ENCODE measurements at places on chromosomes 16 and 17. TPM values are rescaled to one million over a fixed set of nuclear protein-coding genes. Genes with fewer than 3 reads are reported as not detected.

- H3K4me3 ChIP-seq, result peak overlapping the region; percentile 61
- DNase-seq, result peak; percentile 62
- H3K27ac ChIP-seq, result peak overlapping the region; percentile 85
- no peaks in the 10 kb centered on the region for H3K27me3 ChIP-seq
- H3K36me3 ChIP-seq, result peaks cover 11% of the 10 kb centered on the region
- H3K4me1 ChIP-seq, result peaks cover 20% of the 10 kb centered on the region
Measured at GRCh38 chr16:9090101-9090959, 1.1 kb upstream of the HAPSTR1 start.

- H3K4me3 ChIP-seq, result peak overlapping the region; percentile 34
- H3K27me3 ChIP-seq, result no peaks in the 10 kb centered on the region
- peak overlapping the region; percentile 22 for H3K27ac ChIP-seq
- peaks cover 35% of the 10 kb centered on the region for H3K4me1 ChIP-seq
Measured at GRCh38 chr17:7851438-7852261, 3.2 kb upstream of the TMEM88 start.

GRCh38 chr17:55238931-55239297, 25.8 kb upstream of the HLF start:
- H3K4me1 ChIP-seq, result peaks cover 12% of the 10 kb centered on the region
- H3K36me3 ChIP-seq, result no peaks in the 10 kb centered on the region
- peak overlapping the region; percentile 47 for H3K4me3 ChIP-seq
- DNase-seq, result peak; percentile 36
- no peak overlapping the region for H3K27ac ChIP-seq
- peaks cover 2% of the 10 kb centered on the region for H3K27me3 ChIP-seq

DNA sequence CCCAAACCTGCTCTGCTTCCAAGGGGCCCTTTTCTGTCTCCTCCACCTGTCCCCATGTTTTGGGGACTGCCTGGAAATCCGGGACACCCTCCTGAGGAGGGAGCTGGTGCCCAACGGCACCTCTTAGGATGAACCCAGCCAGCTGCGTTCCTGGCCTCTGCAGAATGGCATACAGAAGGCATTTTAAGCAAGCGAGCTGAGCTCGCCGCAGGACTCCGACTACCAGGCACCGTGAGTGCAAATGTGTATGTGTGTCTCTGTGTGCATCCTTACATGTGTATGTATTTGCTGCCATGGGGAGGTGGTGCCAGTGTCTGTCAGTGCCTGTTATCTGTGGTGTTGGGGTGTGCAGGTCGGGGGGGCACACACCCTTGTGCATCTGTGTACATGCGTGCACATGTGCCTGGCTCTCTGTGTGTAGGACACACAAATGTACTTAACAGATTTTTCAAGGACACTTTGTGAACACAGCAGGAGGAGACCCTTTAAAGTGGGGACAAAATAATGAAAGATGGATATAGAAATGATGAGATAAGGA, 39.3 kb downstream of the ABAT start:
- H3K27ac ChIP-seq, result no peak overlapping the region
- no peak overlapping the region for H3K4me3 ChIP-seq
- no peaks in the 10 kb centered on the region for H3K36me3 ChIP-seq

GRCh38 chr16:85623250-85623649, 10.1 kb downstream of the GSE1 start:
- H3K27me3 ChIP-seq, result no peaks in the 10 kb centered on the region
- DNase-seq, result no peak
- no peaks in the 10 kb centered on the region for H3K36me3 ChIP-seq
- H3K4me3 ChIP-seq, result no peak overlapping the region

GRCh38 chr17:15341385-15341849, at the start of gene TEKT3:
Gene TEKT3, minus strand, starts transcription at chr17:15341597. Its CDS starts 10,012 bp downstream, at chr17:15331585.
- peaks cover 17% of the 10 kb centered on the region for H3K27me3 ChIP-seq
- no peak for DNase-seq
- no peak within 1 kb of the TSS for H3K27ac ChIP-seq
- peaks cover 7% of the 10 kb centered on the region for H3K4me1 ChIP-seq

DNA sequence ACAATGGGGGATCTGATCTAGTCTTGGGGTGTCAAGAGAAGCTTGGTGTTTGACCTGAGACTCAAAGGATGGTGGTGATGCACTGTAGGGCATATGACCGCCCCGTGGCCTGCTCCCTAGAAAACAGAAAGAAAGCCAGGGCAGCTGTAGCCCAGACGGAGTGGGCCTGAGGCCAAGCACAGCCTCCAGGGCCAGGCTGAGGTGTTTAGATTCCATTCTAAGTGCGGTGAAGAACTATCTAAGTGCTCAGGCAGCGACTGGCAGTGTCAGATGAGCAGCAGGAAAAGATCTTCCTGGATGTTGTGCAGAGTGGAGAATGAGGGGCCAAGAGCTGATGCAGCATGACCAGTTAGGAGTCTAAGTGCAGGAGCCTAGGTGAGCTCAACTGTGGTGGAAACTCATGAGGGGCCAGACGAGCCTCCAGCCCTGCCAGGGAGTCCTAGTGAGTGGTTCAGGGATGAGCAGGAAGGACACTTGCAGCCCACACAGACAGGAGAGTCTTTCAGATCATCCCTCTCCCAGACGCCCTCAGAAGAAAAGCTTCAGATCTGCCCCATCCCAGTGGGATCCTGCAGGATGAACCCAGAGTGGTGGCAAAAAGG, 314.2 kb upstream of the CCL2 start:
- DNase-seq, result no peak
- no peaks in the 10 kb centered on the region for H3K27me3 ChIP-seq
- H3K4me1 ChIP-seq, result no peaks in the 10 kb centered on the region
- H3K27ac ChIP-seq, result no peak overlapping the region

DNA sequence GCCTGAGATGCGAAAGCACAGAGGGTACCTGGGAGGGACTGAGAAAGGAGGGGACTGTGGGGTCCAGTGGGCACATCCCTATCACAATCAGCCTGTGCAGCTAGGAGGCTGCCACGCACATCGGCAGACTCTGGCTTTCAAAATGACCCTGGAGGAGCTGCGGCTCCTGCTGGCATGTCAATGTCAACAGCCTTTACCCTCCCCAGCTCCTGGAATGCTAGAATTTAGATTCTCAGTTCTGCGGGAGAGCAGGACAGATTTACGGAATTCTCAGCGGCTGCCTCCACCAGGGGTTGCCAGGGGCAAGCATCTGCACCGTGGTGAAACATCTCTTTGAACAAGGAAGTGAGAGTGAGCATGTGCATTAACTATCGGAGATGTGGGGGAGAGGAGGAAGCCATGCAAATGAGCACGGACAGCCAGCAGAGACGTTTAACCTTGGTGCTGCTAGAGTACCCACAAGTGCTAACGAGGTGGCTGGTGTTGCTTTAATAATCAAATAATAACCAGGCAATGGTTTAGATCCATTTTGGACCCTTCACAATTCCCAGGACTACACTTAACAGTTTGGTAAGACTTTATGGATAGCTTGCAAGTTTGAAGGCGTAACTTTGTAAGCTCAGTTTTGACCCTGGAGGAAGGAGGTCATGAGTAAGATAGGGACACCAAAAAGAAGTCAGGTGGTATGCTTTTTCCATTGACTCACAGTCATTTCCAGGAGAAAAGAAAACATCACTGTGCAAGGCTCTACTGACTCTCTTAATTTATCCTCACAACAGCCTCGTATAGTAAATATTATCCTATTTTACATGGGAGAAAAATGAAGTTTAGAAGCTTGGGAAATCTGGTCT, 54.1 kb downstream of the XYLT1 start:
- DNase-seq, result peak; percentile 23
- peak overlapping the region; percentile 51 for H3K27ac ChIP-seq
- H3K27me3 ChIP-seq, result no peaks in the 10 kb centered on the region
- H3K4me1 ChIP-seq, result peaks cover 50% of the 10 kb centered on the region
- H3K4me3 ChIP-seq, result peak overlapping the region; percentile 11
- no peaks in the 10 kb centered on the region for H3K36me3 ChIP-seq

- no peaks in the 10 kb centered on the region for H3K4me1 ChIP-seq
- no peaks in the 10 kb centered on the region for H3K36me3 ChIP-seq
- DNase-seq, result no peak
Measured at GRCh38 chr16:54655121-54655590, 275.5 kb upstream of the IRX5 start.

DNA sequence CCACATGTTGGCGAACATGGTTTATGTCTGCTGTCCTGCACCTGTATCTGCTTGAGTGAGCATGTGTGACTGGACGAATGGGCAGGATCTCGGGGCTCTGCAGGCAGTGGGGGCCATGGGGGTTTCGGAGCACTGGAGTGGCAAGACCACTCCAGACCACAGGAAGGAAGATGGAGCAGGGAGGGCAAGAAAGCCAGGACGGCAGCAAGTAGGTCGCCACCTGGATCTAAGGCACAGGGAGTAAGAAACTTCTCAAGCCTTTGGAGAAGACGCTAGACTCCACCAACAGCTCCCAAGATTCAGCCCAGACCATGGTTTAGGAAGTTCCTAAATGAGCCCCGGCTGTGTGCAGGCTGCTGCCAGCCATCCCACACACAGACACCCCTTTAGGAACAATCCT, 32.8 kb upstream of the C16orf95 start:
- no peaks in the 10 kb centered on the region for H3K27me3 ChIP-seq
- H3K36me3 ChIP-seq, result peaks cover 4% of the 10 kb centered on the region
- DNase-seq, result no peak
- no peak overlapping the region for H3K4me3 ChIP-seq
- H3K27ac ChIP-seq, result no peak overlapping the region

NPIPB2 gene
- total RNA-seq, result 22.4 TPM

MRPL38 gene
- total RNA-seq, result 110 TPM

DNA sequence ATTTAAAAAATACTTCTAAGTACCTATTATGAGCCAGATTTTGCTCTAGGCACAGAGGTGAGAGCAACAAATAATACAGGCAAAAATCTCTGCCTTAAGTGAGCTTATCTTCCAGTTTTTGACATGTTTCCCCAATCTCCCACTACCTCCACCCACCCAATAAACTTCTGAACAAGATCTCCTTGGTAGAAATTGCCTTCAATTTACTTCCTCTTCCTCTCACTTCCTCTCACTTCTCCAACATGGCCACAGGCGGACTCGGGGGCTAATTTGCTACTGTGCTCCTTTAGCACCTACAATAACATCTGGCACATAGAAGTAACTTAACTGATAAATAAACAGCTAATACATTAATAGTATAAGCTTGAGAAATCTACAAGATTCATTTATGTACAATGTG, 82.6 kb downstream of the CACNG1 start:
- no peaks in the 10 kb centered on the region for H3K27me3 ChIP-seq
- H3K36me3 ChIP-seq, result peaks cover 44% of the 10 kb centered on the region
- H3K4me3 ChIP-seq, result no peak overlapping the region
- no peak for DNase-seq
- no peaks in the 10 kb centered on the region for H3K4me1 ChIP-seq
- H3K27ac ChIP-seq, result no peak overlapping the region

OR2C1 gene
- total RNA-seq, result not detected

GRCh38 chr17:51029142-51029541, 91.5 kb downstream of the SPAG9 start:
- no peaks in the 10 kb centered on the region for H3K27me3 ChIP-seq
- peak overlapping the region; percentile 91 for H3K27ac ChIP-seq
- no peak for DNase-seq
- no peak overlapping the region for H3K4me3 ChIP-seq
- H3K36me3 ChIP-seq, result peaks cover 5% of the 10 kb centered on the region

DNA sequence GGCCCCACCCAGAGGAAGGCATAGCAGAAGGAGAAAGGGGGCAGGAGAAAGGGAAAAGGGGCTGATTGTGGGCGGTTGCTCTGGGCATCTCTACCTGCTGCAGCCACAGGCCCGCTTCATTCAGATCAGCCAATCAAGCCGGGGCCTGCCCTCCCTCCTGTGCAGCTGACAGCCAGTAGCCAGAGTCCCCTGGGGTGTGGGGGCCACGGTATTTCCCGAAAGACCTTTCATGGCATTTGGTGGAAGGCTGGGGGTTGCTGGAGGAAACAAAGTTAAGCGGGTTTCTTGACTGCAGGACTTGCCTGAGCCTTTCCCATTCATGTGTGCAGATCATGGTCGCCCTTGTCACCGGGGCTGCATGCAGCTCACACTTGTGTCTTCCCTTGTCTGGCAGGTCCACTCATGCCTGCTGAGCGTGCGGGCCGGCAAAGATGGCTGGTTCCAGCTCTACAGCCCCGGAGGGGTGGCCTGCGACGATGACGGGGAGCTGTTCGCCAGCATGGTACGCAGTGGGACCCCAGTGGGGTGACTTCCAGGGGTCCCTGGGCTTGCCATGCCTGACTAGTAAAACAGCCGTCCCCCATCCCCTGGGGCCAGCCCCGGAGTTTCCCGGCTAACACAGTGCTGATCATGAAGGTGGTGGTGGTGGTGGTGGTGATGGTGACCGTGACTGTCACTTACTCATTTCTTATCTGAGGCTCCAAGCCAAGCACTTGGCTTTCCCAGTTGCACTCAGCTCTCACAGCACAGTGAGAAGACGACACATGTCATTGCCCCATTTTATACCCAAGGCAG, 82.7 kb upstream of the PLCG2 start:
- H3K27ac ChIP-seq, result no peak overlapping the region
- H3K27me3 ChIP-seq, result no peaks in the 10 kb centered on the region
- no peaks in the 10 kb centered on the region for H3K4me1 ChIP-seq
- H3K4me3 ChIP-seq, result no peak overlapping the region
- peaks cover 78% of the 10 kb centered on the region for H3K36me3 ChIP-seq
- DNase-seq, result no peak

GRCh38 chr16:2770057-2770951, 6.8 kb downstream of the ELOB start:
- H3K27me3 ChIP-seq, result no peaks in the 10 kb centered on the region
- no peak overlapping the region for H3K4me3 ChIP-seq
- peaks cover 16% of the 10 kb centered on the region for H3K4me1 ChIP-seq
- no peak for DNase-seq
- H3K36me3 ChIP-seq, result peaks cover 86% of the 10 kb centered on the region

GRCh38 chr16:85500220-85500619, 112.9 kb upstream of the GSE1 start:
- no peaks in the 10 kb centered on the region for H3K27me3 ChIP-seq
- H3K27ac ChIP-seq, result no peak overlapping the region
- DNase-seq, result no peak
- H3K36me3 ChIP-seq, result no peaks in the 10 kb centered on the region
- H3K4me1 ChIP-seq, result peaks cover 6% of the 10 kb centered on the region

- DNase-seq, result no peak
- H3K4me3 ChIP-seq, result no peak overlapping the region
- peaks cover 7% of the 10 kb centered on the region for H3K27me3 ChIP-seq
Measured at GRCh38 chr17:36728030-36728991, 126.9 kb downstream of the MRM1 start.

GRCh38 chr17:72434991-72435618, 314.3 kb downstream of the SOX9 start:
- H3K27me3 ChIP-seq, result no peaks in the 10 kb centered on the region
- H3K27ac ChIP-seq, result no peak overlapping the region
- H3K4me3 ChIP-seq, result no peak overlapping the region
- DNase-seq, result no peak
- no peaks in the 10 kb centered on the region for H3K36me3 ChIP-seq

SNAI3 gene
- total RNA-seq, result 8.4 TPM

RFFL gene
- total RNA-seq, result 86.6 TPM

KRTAP4-4 gene
- not detected for total RNA-seq

GRCh38 chr16:67460168-67460567, 20.8 kb downstream of the ATP6V0D1 start:
- peaks cover 19% of the 10 kb centered on the region for H3K36me3 ChIP-seq
- no peaks in the 10 kb centered on the region for H3K27me3 ChIP-seq
- peaks cover 22% of the 10 kb centered on the region for H3K4me1 ChIP-seq

NPB gene
- not detected for total RNA-seq
